ENCODE measurements at places on chromosomes 2 and 18.

DNA sequence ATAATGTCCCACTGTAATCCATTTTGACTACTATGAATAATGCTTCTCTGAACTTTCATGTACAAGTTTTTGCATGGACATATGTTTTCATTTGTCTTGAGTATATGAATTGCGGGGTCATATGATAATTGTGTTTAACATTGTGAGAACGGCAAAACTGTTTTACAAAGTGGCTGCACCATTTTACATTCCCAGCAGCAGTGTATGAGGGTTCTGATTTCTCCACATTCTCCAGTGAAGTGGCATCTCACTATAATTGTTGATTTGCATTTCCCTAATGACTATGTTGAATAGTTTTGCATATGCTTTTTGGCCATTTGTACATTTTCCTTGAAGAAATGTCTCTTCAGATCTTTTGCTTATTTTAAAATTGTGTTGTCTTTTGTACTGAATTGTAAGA, 20.1 kb downstream of the NCOA1 start:
- DNase-seq, result no peak

- no peak for DNase-seq
These were observed 284.5 kb downstream of the SS18 start for GRCh38 chr18:25805939-25806338.

DNA sequence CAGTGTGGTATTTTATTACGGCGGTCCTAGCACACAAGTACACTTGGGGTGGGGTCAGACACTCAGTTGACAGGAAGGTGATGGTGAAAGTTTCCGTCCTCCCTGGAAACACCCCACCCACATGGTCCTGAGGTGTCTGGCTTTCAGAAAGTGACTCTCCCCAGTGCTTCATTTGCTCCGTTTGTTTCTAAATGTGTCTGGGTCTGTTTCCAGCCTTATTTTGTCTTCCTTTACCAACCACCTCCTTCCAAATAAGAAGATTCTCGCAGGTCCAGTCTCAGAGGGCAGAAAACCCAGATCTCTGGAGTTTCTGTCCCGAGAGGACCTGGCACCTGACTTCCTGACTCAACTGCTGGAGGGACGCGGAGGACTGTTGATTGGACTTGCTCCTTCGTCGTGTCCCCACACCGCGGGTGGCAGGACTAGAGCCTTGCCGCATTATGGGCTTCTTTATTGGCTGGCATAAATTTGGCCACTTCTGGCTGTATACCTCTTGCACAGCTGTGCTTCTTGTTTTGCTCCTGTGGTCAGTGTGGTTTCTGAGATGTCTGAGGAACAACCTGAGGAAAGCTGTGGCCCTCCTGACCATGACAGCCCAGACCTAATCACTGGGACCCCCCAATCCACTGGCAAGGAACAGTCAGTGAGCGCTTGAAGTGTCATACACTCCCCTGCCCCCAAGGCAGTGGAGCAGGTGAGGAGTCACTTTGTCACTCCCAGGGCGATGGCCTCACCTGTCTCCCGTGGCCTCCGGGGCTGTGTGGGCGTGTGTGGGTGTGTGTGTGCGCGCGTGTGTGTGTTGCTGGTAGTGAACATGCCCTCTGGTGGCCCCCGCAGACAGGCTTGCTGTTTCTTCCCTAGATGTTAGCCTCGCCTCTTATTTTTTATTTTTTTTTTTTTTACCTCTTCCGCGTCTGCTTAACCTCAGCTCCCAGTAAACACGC, 45.6 kb downstream of the MEX3C start:
- no peak for DNase-seq

DNA sequence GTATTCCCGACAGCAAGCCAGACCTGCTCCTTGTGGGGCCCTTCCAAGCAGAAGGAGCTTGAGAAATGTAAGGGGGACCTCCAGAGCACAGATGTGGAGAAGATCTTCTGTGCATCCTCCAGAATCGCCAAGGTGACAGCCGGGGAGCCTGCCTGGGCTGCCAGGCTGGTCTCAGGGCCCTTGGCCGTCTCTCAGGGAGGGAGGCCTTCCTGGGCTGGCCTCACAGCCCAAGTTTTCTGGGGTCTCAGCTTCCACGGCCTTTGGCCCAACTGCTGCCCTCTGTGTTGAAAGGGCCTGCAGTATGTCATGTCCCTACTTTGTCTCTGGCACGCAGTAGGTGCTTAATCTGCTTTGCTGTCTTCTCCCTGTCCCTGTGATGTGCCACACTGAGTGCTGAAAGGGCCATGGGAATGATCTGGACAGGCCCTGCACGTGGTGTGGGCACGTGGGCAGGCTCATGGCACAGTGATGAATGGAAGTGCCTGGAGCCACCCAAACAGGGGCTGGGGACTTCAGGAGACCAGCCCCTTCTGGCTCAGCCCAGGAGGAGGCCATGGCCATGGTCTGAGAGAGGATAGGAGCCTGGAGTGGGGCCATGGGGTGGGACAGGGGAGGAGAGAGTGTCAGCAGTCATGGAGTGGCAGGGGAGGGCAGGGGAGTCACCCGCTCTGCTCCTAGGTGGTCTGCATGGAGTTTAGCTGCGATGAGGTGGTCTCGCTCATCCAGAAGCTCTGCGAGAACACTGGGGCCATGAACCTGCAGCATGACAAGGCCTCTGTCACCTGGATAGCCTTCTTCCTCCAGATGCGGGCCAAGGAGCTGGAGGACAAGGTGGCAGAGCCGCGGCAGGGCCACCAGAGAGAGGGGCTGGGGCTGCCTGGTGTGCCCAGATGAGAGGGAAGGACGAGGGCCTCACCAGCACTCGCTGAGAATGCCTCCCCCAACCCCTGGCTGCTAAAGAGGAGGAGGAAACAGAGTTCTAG, 35.4 kb downstream of the HJURP start:
- no peak for DNase-seq

DNA sequence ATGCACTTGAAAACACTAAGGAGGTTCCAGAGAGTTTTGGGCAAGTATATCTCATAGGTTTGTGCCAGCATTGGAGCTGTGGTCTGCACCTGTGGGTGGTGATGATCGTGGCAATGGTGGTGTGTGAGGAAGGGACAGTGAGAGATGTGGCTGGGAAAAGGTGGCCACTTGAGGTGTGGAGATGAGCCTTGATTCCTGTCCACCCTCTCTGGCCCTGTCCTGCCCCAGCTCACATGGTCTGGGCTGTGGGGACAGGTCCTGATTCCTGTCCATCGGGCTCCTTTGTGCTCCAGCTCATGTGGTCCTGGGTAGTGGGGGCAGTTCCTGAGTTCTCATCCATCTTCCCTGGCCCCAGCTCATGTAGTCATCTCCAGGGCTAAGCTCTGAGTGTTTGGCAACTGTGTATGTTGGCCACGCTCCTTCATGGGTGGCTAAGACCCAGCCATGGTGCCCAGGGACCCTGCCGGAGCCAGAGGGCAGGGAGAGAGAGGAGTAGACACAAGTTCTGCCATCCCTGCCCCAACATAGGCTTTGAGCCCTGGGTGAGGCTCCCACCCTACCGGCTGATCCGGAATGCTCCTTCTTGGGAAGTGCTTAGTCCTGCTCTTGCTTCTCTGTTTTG, 294.4 kb upstream of the HDAC4 start:
- DNase-seq, result no peak

- no peak for DNase-seq
These were observed 52.6 kb downstream of the CD28 start for GRCh38 chr2:203758841-203759689.

- peak; percentile 34 for DNase-seq
These were observed 83.9 kb downstream of the ARHGEF4 start for GRCh38 chr2:130920415-130921163.

DNA sequence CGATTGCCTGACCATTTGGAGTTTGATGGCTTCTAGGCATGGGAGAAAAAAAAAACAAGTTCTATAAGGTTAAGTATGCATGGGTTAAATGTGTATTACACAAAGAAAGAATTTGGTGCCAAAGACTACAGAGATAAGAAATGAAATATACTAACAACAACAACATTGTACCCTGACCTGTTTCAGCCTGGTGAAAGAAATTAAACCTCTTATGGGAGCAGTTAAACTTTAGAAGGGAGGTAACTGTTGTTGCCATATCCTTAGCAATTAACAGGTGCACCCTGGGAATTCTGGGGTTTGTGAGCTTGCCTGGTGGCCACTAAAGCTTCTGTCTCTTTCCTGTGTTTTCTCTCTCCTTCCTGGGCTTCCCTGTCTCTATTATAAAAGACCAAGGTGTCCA, 6.5 kb upstream of the IFIH1 start:
- DNase-seq, result no peak

- DNase-seq, result no peak
These were observed 92.5 kb downstream of the INHBB start for GRCh38 chr2:120438301-120439066.

- DNase-seq, result no peak
These were observed 537.4 kb downstream of the RNF144A start for GRCh38 chr2:7454592-7454991.

DNA sequence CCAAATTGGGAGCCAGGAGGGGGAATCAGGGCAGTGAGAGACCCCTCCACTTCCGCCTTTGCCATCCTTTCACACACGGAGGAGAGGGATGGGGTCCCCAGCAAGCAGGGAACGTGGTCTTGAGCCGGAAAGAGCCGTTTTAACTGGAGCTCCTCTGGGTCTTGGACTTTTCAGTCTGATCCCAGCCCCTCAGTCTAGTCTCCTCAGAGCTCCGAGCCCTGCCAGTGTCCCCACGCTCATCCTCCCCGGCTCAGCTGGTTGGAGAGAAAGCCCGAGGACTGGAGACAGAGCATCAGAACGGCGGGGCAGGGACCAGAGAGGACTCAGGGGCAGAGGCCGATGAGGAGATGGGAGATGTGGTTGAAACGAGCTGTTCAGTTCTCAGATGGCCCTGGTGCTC, 26.1 kb upstream of the OTOF start:
- no peak for DNase-seq

DNA sequence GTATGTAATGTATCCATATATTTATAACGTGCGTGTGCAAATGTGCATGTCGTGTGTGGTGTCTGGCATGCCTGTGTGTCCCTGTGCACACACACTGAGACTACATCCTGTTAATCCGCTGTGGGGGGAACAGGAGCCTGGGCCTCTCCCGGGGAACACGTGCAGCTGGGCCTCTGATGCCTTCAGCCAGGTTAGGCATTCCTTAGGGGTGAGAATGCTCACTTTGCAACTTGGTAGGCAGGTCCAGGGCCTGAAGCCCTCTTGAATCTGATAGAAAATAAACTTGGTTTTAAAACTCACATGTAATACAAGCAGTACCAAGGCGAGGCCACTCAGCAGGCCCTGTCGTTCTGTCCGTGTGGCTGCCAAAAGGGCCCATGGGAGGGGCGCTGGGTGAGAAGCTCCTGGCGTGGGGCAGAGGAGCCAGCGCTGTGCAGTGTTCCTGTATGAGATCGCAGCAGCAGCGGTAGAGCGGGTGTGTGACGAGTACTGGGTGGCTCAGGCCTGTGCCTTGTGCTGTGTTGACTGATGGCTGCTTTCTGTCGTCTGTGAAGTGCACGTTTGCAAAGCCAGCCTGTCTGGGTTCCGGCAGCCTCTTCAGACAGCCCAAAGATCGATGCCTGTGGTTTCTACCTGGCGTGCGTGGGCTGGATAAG, 16.2 kb downstream of the SALL3 start:
- DNase-seq, result no peak

GRCh38 chr2:20414806-20415205, 32.1 kb upstream of the RHOB start:
- no peak for DNase-seq

GRCh38 chr2:23042216-23042906, 342.6 kb upstream of the KLHL29 start:
- no peak for DNase-seq

DNA sequence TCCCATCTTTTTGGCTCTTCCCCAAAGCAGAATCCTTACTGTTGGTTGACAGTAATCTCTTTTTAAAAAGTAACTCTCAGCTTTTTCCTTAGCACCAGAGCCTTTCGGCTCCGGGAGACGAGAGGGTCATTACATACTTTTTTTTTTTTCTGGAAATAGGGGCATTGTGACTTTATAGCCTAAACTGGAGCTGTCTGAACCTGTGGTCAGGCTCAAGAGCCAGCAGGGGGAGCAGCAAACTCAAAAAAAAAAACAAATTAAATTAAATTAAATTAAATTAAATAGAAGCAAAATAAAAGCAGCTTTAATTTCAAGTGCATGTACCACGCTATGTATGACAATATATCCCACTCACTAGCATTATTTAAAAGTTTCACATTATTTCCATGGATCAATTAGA, 156.6 kb downstream of the DTNA start:
- no peak for DNase-seq

DNA sequence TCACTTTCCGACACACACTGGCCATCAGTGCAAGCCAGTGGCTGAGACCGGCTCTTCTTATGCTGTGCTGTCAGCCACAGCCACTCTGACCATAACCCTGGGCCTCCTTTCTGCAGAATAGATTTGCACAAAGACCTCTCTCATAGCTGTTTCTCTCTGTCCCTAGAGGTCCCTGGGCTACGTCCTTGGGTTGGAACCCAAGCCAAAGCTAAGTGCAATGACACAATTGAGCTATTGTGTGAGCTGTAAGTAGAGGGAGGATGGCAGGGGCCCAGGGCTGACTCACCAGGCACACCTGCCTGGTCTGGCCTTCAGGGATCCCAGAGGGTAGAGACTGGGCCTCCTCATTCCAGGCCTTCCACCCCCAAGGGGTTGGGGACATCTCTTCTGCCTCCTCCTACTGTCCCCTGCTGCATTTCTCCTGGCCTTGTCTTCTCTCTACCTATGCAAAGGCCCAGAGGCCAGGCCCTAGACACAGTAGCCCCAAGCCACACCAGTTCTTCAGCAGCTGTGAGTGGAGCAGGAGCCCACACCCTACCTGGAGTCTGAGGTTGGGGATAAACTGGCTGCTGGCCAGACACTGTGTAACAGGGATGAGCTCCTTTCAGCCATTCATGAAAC, 174.6 kb downstream of the NCK2 start:
- DNase-seq, result no peak

DNA sequence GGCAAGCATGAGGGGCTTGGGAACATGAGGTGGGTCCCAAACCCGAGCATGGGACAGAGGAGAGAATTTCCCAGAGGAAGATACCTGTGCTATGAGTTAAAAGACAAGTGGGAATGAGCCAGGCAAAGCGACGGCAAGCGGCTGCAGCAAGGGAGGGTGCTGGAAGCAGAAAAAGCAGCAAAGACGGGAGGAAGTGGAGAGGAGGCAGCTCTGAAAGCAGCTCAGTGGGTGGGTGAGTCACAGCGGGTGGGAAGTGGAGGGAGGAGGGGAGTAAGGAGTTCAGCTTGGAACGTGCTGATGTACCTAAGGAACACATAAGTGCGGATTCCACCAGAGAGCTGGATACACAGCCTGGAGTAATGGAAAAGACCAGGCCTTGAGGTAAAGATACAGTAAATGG, 41.4 kb downstream of the THUMPD2 start:
- no peak for DNase-seq

DNA sequence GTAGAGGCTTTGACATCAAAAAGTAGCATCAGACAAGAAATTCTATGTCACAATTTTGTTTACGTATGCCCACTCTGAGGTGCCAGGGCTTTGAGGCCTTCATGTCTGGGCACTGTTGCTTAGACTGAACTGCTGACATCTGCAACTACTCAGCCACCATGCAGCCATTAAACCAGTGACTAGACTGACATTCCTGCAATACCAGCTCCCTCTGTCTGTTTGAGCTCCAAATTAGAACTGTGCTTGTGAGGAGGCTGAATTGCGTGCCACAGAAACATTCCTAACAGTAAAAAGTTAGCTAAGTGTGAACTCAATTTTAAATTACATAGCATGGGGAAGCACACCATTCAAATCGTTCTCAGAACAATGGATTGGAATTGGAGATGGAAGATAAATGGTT, 163.2 kb downstream of the INSIG2 start:
- DNase-seq, result no peak

GRCh38 chr2:162385536-162385935, 41.6 kb downstream of the GCA start:
- DNase-seq, result no peak
